NCI-H1930 (cell line): ENCODE measurements at places on chromosomes 5 and 9.

- no peak for DNase-seq
These were observed 49.8 kb downstream of the NR6A1 start for GRCh38 chr9:124721109-124721906.

GRCh38 chr5:149936044-149936699 lies 8.4 kb downstream of the PDE6A start:
- DNase-seq: no peak

- no peak for DNase-seq
These were observed 18.4 kb downstream of the GADD45G start for GRCh38 chr9:89622933-89623861.

- no peak for DNase-seq
These were observed 173.7 kb downstream of the CARTPT start for GRCh38 chr5:71892641-71893365.

GRCh38 chr5:77893225-77893860 lies 117.2 kb upstream of the TBCA start:
- DNase-seq: no peak

DNA sequence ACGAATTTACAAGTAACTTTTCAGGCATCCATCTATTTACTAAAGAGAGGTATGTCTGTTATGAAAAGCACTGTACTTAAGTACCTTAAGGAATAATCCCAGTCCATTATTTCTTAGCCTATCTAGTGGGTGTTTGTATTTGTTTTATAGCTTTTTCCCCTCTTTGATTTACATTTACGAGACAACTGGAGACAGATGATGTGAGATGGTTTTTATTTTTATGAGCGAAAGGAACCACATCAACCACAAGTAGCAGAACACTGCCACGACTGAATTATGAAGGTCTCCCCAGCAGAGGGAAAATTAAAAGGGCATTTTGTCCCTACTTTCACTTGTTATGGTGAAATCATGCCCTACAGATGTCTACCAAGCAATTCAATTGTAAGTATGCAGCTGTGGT lies 357.8 kb downstream of the NFIB start:
- DNase-seq: no peak

DNA sequence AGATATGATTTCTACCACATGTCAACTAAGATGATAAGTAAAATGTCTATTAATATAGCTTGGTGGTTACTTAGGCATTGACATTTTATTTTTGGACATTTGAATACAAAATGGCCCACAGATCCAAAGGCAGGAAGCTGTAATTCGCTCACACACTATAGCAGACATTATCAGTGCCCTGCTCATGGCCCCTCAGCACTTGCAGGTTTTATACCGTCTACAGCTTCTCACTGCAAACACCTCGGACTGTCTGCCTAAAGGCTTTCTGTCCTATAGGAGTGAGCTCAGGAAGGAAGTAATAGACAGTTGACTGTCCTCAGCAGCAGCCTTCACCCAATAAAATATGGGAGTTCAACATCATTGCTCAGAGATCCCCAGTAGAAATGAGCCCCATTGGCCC lies 140.8 kb upstream of the RASA1 start:
- no peak for DNase-seq

GRCh38 chr9:5846501-5846921 lies 13.6 kb upstream of the ERMP1 start:
- DNase-seq: no peak

GRCh38 chr5:83368319-83368718 lies 103.2 kb upstream of the VCAN start:
- no peak for DNase-seq

DNA sequence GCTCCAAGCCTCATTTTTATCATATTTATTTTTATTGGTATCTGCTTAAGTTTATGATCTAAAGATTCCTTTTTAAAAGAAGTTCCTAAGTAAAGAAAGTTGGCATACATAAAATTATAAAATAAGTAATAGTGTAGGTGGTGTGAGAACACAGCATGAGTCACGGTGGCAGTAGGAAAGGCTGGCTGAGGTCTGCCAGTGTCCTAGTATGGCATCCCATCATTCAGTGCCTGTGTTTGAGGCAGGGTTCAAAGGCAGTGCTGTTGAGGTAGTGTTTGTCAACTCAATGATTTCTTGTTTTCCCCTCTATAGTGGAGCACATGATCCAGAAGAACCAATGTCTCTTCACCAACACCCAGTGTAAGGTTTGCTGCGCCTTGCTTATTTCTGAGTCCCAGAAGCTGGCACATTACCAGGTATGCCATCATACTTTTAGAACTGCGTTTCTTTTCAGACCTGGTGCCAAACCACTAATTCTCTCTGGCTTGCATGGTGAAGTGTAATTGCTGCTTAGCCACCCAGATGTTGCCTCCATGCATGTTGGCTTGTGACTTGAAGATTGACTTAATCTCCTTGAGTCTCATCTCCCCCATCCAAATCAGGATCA lies 18.4 kb downstream of the ZNF346 start:
- no peak for DNase-seq

GRCh38 chr5:166781737-166782136 lies 1509.7 kb upstream of the WWC1 start:
- no peak for DNase-seq

GRCh38 chr5:38465061-38465460 lies 91.4 kb downstream of the LIFR start:
- no peak for DNase-seq

DNA sequence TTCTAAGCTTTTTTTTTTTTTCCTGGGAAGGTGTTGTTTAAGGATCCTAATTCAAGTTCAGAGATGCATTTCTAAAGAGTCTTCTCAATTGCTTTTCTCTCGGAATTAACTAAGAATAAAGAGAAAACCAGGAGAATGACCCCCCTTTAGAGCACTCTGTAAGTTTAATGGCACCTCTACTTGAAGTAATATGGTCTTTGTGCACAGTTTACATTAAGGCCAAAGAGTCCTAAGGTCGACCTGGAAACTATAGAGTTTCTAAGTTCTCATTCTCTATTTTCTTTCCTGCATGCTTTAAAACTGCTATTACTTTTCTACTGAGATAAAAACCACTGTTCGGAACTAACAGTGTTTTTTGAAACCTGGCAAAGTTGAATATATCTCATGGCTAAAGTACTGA lies 923.1 kb upstream of the CDH10 start:
- DNase-seq: no peak

GRCh38 chr5:59186623-59187022 lies 603.7 kb downstream of the RAB3C start:
- no peak for DNase-seq

DNA sequence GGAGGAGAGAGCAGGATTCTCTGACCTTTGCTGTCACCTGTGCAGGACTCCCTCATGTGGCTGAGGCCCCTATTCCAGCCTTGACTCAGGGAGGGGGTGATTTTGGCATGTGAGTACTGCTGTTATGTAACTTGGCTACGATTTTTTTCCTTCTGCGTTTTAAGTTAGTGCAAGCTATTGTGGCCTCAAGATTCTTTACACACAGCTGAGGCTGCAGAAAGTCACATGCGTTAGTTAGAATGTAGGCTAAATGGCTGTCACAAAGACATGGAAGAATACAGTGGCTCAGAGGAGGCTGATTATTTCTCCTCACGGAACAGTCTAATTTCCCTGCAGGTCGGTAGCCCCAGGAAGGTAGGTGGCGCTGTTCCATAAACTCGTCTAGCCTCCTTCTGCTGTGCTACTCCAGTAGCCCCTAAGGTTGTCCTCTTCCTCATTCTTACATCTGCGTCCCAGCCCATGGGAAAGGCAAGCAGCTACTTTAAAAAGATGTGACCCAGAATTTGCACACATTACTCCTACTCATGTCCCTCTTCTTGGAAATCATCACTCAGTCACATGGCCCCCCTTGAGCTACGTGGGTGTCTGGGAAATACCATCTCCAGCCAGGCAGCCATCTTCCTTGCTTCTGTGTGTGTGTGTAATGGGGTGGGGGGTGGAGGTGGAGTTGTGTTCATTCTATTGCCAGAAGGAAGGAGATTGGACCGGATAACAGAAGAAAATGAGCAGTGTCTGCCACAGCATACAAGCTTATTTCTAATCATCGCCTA lies 486.6 kb downstream of the CCDC171 start:
- no peak for DNase-seq

DNA sequence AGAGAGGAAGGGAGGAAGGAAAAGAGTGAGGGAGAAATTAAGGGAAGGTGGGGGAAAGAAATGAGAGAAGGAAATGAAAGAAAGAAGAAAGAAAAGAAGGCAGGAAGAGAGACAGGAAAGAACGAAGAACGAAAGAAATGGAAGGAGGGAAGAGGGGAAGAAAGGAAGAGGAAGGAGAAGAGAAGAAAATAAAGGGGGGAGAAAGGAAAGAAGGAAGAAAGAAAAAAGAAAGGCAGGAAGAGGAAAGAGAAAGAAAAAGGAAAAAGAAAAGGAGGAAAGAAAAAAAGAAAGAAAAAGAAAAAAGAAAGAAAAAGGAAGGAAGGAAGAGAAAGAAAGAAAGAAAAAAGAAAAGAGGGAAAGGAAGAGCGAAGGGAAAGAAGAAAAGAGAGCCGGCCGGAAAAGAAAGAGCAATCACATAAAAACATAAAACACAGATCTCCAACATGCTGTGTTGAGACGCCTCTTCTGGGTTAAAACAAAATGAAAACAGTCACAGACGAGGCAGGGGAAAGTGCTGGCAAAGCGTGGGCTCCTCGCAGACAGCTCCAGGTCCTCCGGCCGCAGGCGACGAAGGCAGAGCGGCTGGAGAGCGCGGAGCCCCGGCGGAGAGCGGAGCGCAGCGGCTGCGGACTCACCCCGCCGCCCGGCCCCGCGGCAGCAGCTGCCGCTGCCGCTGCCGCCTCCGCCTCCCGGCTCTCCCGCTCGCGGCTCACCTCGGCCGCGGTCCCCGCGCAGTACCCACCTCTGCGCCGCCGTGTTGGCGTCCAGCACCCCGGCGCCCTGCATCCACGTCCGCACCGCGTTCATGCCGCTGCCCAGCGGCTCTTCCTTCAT lies 896 bp downstream of the EBF1 start:
- DNase-seq: no peak

DNA sequence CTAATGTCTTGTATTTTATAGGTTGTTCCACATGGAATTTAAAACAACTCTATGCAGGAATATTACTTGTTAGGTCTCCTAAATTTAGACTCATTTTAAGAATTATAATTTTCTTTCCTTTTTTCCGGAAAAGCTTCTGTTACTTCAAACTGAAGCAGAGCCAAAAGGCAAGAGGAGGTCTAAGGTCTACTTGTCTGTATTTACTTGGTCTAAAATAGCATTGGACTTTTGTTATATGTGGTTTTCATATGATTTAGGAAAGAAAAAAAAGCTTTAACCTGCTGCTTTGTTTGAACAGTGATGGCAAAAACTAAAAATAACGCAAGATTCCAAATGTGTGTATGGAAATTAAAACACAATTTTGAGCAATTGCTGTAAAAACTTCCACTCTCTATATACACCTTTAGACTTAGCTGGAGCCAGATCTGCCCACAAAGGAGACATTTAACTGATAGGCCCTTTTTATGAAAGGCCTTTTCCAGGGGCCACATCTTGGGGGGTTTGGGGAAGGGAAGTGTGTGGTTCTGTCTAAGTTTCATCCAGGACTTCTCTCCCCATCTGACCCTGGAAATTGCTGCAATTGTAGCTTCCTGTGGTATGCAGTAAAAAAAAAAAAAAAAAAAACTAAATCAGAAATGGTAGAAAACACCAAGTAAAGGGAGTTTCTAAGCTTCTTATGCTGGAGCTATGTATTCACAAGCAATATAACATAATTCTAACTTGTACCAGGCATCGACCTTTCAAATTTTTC lies 307.7 kb upstream of the MEF2C start:
- no peak for DNase-seq

GRCh38 chr5:116013207-116013785 lies 19.0 kb upstream of the ARL14EPL start:
- DNase-seq: no peak

- no peak for DNase-seq
These were observed 13.2 kb downstream of the IRX2 start for GRCh38 chr5:2738156-2738699.

DNA sequence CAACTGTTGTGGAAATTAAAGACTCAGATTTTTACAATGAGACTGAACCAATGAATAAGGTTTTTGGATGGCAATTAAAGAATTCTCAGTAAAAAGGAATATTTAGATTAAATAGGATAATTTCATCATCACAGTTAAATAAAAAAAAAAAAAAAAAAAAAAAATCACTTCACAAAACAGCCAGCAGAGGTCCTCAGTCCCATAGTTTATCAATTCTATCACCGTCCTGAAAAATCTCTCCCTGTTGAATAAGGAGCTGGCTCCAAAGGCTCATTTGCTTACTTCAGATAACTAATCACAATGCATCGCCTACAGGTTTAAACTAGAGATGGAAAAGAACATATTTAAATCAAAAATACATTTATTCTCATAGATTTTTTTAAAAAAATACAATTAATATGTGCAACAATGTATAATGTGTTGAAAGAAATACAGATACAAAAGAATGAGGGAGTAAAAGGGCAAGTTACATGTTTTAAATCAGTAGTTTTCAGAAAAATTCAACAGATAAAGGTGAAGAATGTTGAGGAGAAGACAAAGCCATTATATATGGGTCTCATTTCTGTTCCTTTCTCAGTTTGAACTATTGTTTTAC lies 175.8 kb upstream of the CHD1 start:
- DNase-seq: no peak

DNA sequence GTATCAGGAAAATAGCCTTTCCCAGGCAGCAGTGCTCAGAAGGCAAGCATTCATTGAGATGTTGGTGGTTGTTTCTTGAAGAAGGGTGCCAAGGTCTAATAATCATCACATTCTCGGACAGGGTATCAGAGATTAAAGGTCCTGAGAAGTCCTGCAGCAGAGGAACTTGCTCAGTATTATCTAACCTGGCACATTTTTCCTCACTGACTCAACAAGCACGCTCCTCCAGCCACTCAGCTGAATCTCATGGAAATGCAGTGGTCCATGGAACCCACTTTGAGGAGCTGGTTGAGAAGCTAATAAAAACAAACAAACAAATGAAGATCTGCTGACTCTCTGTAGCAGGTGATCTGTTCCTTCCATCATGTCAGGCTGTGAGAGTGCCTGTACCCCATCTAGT lies 35.3 kb upstream of the ICE1 start:
- no peak for DNase-seq

DNA sequence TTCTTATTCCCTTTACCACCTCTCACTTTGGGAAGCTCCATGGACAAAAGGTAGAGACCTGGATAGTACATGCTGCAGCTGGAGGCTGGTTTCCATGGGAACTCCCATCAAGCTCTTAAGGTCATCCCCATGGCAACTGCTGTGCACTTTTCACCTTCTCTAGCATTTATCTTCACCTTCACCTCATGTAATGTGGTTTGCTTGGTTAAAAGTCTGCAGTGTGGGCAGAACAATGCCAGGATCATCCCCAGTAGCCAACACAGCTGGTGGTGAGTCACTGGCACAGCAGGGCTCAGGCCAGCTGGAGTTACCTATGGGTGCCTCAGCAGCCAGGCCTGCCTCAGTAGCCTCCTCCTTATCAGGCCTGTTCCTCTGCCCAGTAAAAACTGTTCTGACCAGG lies 210.5 kb downstream of the GRIA1 start:
- no peak for DNase-seq

- no peak for DNase-seq
These were observed 80.3 kb upstream of the EQTN start for GRCh38 chr9:27377147-27377807.

DNA sequence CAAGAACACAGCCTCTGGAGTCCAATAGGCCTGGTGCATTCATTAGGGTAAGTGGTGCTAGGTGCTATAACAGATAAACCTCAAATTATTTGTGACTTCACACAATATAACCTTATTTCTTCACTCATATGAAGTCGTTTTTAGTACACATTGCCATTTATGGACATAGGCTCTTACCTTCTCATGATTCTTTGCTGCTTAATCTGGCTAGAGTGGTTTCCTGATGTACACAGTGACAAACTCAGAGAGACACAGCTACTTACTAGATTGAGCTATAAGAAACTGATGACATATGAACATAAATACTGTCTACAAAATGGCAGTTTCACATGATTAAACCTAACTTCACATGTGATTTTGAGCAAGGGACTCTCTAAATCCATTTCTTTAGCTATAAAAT lies 14.2 kb upstream of the SUB1 start:
- DNase-seq: no peak
